Stimulated activated CD4-positive, alpha-beta T cell treated with anti-CD3 and anti-CD28 coated beads, Interleukin-15, amount 100 ng/mL, for 48 hours (primary cell): ENCODE measurements at places on chromosomes 1 and 21.

DNA sequence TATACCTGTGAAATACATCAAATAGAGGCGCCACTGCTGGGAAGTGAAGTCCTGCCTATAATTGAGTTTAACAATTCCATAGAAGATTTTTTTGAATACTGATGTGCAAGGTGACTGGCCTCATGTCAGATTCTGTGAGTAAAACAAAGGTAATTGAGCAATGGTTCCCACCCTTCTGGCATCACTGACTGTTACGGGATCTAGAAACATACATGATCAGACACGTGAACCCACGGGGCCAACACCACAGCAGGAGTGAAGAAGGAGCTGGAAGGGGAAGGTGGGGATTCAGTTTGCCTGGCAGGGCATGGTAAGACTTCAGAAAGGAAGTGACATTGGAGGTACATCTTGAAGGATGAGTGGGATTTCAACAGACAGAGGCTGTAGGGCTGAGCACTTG lies 270.2 kb downstream of the DISC1 start:
- DNase-seq, result no peak

DNA sequence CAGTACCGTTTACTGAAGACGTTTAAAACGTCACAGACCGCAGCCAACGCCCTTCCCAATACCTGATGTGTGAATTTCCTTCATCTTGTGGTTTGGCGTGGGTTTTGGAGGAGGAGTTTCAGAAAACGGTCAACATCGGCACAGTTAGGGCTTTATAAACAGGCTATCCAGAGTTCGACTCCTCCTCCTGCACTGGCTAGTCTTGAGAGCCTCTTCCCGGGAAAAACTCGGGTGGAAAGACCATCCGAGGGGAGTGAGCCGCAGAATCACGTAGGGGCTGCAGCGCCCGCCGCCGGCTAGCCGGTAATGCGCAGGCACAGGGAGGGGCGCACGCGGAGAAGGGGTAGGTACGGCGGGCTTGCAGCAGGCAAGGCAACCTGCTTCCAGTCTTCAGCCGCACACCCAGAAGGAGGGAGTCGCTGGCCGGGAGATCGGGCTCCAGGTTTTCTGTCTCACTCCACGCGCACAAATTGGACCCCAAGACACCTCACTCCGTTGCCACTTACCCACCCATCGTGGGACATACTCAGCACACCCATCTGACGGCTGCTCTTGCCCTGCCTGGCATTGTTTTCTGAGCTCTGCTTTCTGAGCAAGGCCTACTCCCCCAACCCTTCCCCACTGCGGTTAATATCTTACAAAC lies 25.4 kb downstream of the SLC19A2 start:
- no peak for DNase-seq

DNA sequence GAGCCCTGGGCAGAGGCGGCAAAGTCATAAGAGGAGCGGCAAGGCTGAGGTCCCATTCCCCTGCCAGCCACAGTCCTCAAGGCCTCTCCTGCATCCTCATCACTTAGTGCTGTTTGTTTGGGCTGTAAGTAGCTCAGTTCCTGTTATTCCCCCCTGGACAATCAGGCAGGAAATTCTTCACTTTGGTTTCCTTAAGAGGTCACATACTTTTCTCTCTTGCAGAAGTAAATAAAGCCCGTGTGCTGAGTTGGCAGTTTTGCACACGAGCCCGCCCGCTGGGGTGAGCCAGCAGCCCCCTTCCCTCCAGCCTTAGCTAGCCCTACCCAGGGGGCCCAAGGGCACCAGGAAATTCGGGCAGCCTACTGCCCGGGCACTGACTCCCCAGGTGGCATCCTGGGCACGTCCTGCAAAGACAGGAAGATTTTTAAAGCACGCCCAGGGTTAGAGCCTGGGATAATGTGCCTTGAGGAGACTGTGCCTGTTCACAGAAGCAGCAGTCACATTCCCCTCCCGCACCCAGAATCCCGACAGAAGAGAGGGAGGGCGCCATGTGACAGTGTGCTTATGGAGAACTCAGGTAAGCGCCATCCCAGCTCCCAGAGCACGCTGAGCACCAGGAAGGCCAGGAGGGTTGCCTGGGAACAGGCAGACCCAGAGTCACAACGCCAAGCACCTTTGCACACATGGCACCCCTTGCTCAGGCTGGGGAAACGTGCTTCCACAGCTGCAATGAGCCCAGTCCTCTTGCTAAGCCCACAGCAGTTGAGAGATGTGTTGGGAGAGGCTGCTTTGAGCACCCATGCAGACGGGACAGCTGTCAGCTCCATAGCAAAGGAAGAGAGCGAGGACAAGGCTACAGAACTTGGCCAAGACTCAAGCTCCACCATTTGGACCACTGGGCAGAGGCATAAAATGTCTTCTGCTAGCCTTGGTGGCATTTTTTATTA lies 144.5 kb upstream of the TMEM51 start:
- DNase-seq, result no peak

GRCh38 chr21:45401054-45401518 lies 3.9 kb upstream of the COL18A1 start:
- DNase-seq, result no peak

- DNase-seq, result no peak
Observed at GRCh38 chr1:225517697-225518096, 89.9 kb upstream of the LBR start.

DNA sequence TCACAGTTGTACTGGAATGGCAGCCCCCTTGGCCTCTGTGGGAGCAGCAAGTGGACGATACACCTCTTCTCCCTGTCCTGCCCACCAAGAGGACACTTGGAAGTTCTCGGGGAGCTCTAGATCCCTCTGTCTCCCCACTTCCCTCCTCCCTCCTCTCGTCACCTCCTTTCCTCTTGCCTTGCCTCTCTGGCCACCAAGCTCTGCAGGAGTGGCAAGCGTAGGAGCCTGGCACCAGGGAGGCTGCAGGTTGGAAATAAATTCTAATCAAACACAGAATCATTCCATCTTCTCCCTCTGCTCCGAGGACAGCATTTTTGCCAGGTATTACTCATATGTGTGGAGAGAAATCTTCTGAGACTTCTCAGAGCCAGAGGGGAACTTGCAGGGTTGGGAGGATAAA lies 20.8 kb downstream of the CAMK2N1 start:
- no peak for DNase-seq

DNA sequence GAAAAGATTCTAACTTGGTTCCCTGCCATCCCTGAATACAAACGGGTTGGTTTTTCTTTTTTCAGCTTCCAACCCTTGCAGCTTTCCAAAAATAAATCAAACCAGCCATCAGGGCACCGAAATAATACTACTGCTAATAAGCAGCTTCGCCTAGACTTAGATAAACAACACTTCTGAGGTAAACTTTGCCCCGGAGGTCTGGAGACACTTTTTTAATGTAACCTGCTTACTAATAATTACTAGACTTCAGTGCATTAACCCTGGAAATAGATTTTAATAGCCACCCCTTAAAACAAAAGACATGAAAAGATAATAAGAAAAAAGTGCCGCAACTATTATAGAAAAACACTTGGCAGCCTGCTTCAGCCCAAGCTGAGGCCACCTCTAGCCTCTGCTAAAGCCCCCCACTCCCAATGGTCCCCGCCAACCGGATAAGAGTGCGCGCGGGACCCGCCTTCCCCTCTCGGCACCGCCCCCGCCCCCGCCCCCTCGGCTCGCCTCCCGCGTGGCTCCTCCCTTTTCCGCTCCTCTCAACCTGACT lies 405 bp upstream of the GADD45A start:
- no peak for DNase-seq

GRCh38 chr1:115411371-115412063 lies 73.5 kb upstream of the NGF start:
- no peak for DNase-seq

DNA sequence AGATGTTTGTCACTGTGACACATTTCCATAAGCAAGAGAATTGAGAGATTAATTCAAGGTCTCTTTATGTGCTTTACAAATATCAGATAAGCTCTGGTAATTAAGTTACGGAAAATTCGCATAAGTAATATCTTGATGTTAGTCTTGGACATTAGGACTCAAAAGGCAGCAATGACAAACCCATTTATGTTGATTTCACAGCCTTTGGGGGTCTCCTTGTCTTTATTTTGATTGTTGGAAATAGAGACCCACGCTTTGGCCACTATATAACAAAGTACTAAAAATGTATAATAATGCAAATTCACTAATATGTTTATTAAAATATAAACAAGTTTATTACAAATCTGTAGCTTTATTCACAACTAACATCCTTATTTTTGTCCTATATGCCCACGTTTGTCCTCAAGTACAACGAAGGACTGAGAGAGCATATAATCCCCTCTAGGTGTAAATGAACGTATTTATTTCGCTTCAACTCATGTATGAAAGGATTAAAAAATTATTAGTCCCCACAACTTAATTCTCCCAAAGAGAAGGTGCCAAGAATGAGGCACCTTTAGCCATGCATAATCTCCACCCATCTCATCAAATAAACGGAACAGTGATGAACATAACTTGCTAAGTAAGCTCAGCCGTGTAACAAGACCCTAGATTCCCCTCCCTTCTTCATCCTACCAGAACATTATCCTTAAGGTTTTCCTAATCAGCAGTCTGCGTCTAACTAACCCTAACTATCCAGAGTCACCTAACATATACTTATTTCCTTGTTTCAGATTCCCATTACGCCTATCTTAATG lies 1.6 kb upstream of the LAMC1 start:
- DNase-seq, result no peak

DNA sequence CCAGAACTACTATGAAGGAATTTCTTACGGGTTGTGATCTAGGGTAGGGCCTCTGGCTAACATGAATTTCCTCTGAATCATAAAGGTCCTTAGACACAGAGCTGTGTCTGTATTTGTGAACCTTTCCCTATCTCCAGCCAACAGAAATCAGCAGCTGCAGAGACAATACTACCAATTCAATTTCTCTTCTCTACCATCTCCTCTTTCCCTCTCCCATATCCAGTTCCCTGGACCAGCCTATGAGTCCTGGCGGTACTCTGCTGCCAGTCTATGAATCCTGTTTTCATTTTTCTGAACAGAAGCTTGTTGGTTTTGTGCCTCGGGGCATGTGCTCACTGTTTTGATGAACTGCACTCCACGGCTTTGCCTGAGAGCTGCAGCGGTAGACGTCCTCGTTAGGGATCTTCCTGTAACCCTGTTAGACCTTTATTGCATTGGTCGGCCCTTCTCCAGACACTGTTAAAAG lies 458.0 kb upstream of the VAMP3 start:
- DNase-seq, result no peak

- no peak for DNase-seq
Observed at GRCh38 chr1:235279694-235280093, 48.3 kb downstream of the ARID4B start.

DNA sequence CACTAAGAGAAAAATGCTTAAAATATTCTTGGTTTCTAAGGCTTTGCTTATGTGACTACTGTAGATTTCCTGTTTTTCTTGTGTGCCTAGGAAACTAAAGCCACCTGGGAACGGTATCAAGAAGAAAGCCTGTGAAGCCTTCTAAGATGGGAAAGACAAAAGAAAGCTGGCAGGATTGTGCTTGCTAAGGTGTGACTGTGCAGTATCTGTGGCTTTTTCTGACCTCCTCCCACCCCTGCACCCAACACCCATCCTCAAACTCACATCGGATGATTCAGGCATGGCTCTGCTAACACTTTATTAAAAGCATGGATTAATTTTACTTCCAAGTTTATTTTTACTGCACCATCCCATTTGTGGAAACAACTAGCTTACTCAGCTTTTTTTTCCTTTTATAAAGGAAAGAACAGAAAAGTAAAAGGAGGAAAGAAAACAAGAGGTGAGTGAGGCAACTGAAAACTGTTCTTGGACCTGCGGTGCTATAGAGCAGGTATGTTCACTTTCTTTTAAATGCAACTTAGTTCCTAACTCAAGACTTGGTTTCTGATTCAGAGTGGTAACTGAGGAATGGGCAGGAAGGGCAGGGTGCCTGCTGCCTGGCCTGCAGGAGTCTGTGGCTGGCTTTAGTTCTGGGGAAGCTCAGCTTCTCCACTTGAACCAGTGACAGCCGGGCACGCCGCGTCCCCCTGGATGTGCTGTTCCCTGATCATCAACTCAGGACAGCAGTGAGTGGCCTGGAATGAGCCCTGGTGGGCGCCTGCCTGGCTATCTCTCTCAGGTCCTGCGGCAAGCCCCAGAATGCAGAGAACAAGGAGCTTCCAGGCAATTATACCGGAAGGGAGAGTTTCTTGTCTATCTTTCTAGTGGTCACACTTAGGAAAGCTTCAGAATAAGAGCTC lies at the start of gene GBP6:
Gene GBP6 (plus strand): TSS at position 422 of the 899 bp plus-strand sequence. CDS start 4,493 bp downstream, outside the sequence.
- DNase-seq, result no peak

- DNase-seq, result no peak
Observed at GRCh38 chr1:151346082-151346768, 827 bp downstream of the RFX5 start.

GRCh38 chr1:17574516-17574915 lies 35.0 kb downstream of the ARHGEF10L start:
- no peak for DNase-seq

DNA sequence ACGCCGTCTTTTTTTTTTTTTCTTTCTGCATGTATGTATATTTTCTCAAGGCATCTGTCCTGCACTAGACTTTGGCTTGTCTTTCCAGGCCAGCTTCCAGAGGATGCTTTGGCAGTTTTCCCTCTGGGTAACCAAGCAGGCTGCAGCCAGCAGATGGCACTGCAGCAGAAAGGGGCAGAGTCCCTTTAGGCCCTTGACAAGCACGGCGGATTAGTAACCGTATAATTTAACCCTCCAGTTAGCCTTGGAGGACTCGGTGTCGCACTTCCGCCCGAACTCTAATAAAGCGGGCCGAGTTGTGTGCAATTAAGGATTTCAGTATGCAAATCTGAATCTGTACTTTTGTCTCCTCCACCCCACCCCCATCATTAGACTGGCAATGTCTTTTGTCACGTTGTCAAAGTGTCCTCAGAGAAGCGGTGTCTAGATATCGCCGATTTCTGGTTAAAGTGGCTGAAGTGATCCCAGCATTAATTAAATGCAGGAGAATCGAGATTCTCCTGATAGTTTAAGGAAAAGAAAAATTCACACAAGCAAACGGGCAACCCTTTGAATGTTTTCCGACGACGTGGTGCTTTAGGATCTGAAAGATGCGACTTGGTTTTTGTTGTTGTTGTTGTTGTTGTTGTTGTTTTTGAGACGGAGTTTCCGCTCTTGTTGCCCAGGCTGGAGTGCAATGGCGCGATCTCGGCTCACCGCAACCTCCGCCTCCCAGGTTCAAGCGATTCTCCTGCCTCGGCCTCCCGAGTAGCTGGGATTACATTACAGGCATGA lies 1.1 kb upstream of the TMEM167B start:
- peak; percentile 57 for DNase-seq

- no peak for DNase-seq
Observed at GRCh38 chr1:100462326-100463025, 75.5 kb upstream of the GPR88 start.

- no peak for DNase-seq
Observed at GRCh38 chr1:59272507-59272906, 24.4 kb upstream of the FGGY start.
